HS-5 (cell line): ENCODE measurements at places on chromosomes 2 and 18.
A peak's percentile ranks its signal among the peaks of the same experiment; 100 is the strongest.

DNA sequence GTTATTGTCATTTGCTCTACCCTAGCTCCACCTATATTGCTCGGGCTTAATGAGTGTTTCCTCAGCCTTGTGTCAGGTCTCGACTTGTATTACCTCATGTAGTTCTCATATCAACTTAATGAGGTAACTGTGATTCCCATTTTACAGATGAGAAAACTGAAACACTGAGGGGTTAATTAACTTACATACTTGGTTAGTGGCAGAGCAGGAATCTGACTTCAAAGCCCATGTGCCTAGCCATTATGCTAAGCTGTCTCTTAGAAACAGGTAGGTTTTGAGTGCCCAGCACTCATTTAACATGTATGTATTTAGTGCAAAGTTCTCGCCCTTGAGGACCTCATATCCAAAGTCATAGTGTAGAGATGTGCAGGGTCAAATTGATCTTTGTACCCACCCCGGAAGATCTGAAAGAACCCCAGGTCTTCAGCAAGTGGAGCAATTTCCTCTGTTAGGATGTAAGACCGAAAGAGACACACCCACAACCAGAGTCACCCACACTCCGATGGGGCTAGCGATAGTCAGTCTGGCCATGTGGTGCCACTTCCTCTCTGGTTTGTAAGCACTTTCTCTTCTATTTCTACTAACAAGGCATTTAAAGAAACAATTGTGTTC lies 121.0 kb upstream of the SLC39A10 start:
- DNase-seq, result no peak

DNA sequence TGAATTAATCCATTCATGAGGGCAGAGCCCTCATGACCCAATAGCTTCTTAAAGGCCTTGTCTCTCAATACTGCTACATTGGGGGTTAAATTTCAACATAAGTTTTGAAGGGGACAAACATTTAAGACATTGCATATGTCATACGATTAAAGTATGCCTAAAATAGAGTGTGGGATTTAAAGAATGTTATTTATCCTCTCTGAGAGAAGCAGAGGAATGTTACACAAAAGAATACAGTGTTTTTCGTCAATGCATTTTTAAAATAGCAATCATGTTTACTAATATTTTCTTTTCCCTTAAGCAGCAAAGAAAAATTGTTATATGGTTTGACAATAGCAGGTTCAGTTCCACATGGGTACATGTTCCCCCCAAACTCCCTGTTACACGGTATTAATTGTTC lies 363.1 kb downstream of the NUP35 start:
- DNase-seq, result no peak

DNA sequence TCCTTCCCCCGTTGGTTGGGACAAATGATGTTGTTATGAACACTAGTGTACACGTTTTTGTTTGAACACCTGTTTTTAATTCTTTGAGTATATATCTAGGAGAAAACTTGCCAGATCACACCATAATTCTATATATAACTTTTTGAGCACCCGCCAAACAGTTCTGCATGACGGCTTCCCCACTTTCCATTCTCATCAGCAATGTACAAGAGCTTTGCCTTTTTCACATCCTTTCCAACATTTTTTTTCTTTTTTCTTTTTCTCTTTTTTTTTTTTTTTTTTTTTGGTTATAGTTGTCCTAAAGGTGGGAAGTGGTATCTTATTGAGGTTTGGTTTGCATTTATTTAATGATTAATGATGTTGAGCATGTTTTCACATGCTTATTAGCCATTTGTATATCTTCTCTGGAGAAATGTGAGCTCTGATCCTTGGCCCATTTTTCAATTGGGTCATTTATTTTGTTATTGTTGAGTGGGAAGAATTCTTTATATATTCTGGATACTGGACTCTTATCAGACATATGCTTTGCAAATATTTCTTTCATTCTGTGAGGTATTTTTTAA lies 86.9 kb upstream of the ZC3H15 start:
- no peak for DNase-seq

DNA sequence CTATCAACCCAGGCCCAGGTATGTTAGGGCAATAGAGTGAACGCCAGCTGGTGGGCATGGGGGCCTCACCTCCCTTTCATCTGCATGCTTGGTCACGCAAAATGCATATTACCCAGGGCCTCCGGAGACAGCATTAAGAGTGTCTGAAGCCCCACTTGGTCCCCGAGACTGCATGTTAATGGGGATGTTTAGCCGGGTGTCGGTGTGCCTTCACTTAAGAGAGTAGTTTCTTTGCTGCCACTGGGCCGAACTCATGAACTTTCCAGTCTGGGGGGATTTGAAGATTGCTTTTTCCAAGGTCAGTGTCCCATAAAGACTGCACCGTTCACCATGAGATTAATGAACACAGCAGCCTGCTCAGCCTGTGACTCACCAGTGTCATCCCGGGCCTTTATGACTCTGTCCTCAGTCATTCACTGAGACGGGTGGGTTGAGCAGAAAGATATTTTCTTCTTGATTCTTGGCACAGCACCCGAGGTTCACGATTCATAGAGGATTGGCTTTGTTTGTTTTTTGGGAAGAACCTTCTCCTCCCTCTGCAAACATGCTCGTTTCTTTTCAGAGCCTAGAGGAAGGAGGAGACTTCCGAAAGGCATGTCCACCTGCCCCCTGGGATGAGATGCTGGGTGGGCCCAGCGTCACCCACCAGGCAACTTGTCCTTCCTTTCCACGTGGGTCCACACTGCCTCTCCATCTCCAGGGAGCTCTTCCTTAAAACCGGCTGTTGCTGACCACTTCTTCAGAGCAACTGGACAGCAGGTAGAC lies 199.1 kb downstream of the GLI2 start:
- peak; percentile 89 for DNase-seq

DNA sequence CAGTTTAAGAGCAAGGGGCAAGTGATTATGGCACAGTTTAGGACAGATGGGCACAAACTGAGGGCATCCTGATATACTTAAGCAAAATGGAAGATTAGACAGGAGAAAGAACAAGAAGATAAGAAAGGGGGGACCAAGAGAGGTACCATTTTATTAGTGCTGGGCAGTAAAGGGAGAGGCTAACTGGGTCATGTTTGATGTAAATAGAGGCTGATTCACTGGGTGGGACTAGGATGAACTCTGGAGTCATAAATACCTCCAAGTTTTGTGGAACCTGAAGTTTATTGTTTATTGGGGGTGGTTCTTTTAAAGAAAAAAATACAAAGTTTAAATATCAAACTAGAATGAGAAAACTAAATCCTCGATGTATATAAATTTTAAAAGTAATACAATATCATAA lies 1067.2 kb upstream of the GYPC start:
- no peak for DNase-seq

DNA sequence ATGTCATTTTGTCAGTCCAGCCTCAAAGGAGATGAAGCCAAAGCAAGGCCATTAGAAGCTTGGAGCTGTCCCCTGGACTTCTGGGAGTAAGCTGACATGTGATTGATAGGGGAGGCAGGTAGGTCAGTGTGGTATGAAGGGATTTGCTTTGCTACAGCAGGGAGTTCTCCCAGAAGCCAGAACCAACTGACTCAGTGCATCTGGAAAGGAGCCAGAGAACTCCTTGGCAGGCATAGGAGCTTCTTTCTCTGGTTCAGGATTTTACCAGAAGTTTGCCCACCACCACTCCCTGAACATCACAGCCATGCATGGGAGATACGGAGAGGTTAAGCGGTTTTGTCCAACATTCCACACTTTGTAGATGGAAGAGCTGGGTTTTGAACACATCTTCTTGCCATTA lies 24.5 kb upstream of the KCNE4 start:
- no peak for DNase-seq

DNA sequence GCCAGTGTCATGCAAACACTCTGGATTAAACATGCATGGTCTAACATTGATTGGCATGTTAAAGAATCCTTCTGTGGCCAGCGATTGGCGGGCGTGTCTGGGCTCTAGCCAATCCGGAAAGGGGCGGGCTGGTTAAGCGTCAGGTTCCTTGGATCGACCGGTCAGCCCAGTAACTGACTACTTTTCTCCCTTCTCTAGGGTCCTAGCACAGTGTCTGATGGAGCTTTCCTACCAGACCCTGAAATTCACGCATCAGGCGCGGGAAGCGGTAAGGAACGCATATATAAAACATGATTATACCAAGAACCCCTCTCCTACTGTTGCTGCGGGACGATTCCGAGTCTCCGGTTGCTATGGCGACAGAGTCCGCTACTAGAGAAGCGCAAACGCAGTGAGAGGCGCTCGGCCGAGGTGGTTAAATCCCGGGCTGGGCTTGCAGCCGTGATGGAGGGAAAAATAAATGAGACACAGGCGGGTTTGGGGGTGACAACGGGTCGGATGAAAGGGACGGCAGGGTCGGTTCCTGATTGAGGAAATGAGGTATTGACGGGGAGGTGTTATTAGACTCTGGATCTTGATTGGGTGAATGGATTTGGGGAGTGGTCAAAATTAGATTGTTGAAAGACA lies 29.4 kb downstream of the KATNAL2 start:
- DNase-seq, result peak; percentile 56

GRCh38 chr2:206701952-206702605 lies 16.1 kb downstream of the DYTN start:
- no peak for DNase-seq

DNA sequence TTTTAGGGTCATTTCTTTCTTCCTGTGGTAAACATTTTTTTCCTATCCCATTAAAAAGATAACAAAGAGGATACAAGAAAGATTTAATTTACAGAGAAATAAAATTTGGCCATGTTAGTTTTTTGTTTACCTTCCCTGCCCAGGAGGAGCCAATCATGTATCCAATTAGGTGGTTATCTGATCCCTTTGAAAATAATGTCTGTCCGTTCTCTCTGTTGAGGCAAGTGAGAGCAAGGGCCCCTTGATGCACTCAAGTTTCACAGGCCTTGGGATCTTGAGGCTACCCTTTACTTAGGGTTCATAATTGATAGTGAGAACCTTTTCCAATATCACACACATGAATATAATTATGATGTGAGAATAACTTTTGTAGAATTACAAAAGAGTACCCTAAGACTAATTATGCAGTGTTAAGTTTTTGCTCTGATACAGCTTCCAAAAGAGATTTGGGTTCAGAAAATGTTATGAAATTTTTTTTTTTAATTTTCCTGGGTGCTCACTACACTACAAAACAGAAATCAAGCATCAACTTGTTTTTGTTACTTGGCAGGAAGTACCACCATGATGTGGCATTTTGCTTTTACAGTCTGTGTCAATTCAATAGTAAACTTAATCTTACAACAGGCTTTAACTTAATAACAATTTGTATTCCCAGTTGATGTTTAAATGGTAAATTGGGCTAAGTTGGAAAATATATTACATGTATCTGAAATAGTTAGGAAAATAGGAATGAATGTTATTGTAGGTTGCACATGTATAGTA lies 42.0 kb downstream of the AFTPH start:
- no peak for DNase-seq

DNA sequence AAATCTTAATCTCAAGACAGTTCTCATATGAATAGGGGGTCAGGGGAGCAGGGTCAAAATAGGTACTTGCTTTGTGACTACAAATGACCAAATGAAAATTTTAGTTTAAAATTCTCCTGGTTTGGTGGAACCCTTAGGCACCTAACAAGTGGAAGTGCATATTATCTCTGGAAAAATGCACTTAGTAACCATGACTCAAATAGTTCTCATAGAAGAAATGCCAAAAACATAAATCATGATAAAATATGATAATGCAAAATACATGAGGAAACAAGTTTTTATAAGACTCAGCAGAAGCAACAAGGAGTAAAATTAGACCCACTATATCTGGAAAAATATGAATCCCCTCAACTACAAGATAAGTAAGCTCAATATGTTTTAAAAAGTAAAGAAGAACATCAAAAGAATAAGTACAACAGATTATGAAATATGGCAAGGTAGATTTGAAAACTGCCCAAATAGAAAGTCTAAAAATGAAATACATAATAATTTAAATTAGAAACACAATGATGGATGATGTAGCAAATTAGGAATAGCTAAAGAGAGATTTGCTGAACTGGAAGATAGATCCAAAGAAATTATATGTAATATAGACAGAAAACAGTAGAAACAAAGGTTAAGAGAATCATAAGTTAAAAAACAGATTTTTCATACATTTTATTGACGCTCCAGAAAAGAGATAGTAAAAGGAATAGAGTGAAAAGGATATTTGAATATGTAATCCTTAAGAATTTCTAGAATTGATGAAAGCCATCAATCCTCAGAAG lies 308.3 kb downstream of the SETBP1 start:
- no peak for DNase-seq

DNA sequence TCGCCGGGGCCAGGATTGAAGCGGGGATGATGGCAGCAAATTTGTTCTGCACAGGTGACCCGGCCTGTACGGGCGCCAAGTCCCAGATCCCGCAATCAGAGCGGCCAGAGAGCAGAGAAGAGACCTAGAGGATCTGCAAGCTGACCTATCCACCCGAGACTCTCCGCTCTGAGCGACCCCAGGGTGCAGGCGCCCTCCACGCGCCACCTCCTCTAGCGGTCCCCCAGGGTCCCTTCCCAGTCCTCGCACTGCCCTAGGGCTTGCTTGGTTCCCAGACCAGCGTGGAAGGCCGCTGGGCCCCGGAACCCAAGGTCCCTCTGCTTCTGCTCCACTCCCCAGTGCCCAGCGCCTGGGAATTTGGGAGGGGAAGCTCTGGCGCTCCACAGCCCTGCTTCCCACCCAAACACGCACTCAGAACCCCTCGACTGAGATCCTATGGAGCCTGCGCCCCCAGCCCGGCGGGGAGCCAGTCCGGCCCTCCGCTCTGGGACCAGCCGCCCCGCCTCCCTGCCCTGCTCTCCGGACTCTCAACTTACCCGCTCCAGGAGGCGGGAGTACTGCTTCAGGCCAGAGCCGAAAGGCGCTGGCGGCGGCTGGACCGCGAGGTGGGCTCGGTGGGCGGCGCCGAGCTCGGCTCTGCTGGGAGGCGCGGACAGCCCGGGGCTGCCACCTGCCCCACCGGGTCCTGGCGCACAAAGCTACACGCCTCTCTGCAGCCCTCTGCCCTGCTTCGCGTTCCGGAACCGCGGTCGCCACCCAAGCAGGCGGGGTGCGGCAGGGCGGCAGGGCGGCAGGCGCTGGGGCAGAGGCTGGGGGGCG lies 3.0 kb upstream of the SIX3 start:
- no peak for DNase-seq

DNA sequence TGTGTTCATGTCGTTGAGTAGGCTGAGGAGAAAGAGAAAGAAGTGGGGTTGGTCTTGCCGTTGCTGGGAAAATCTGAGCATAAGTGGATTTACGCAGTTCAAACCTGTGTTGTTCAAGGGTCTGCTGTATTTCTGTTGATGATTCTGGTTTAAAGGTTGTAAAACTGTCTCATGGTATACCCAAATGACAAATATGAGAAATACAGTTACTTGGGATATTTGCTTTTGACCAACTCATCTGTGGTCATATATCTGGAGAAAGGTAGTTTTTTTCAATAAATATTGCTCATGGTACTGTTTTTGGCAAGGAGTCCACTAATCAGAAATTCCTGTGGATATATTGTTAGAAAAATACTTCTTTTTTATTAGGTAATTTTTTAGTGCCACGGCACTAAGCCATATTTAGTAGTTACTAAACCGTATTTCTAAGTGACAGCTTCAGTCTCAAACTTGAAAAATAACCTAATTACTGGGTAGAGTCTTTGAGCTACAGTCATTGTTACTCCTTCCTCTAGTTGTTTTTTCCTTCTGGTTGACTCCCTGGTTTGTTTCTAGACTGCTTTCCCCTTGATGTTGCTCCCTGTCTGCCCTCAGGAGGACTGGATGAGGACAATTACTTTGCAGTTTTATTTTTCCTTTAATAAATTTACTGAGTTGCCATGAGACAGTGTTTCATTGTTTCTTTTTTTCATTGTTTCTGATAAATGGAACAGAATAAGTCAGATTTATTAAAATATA lies 31.5 kb downstream of the MOB4 start:
- no peak for DNase-seq
